ENCODE measurements at places on chromosomes 1 and 21. TPM values are rescaled to one million over a fixed set of nuclear protein-coding genes. Genes with fewer than 3 reads are reported as not detected.

GREM2 gene
- not detected for total RNA-seq

GUCA2B gene
- total RNA-seq: not detected

ATP6V1G3 gene
- total RNA-seq: not detected

GBP3 gene
- total RNA-seq: 8.9 TPM

LCE1B gene
- total RNA-seq: not detected

GSTM5 gene
- total RNA-seq: not detected

CLEC20A gene
- total RNA-seq: not detected

ETNK2 gene
- total RNA-seq: 51.6 TPM

CASZ1 gene
- 21.3 TPM for total RNA-seq

RAB3B gene
- total RNA-seq: 1.3 TPM

TPTE gene
- total RNA-seq: not detected

C1QTNF12 gene
- total RNA-seq: 1.4 TPM

MCL1 gene
- 420 TPM for total RNA-seq

GOLPH3L gene
- total RNA-seq: 15.9 TPM

SERPINC1 gene
- total RNA-seq: not detected

ADAM30 gene
- total RNA-seq: not detected

SPSB1 gene
- 30.8 TPM for total RNA-seq

KIRREL1 gene
- total RNA-seq: 85.4 TPM

CFHR3 gene
- total RNA-seq: not detected

FCRL1 gene
- not detected for total RNA-seq

GCSAML gene
- under 0.01 TPM for total RNA-seq

LRRC71 gene
- total RNA-seq: not detected

CALML6 gene
- total RNA-seq: 0.93 TPM

LAMTOR5 gene
- total RNA-seq: 51.9 TPM

CEP170 gene
- total RNA-seq: 27.0 TPM

SLC35F3 gene
- 1.6 TPM for total RNA-seq

UBXN10 gene
- total RNA-seq: 0.21 TPM

PRKAA2 gene
- 0.68 TPM for total RNA-seq

CFAP141 gene
- not detected for total RNA-seq

TLCD4 gene
- 0.34 TPM for total RNA-seq

TAS1R3 gene
- total RNA-seq: 0.36 TPM

PCAT6 gene
- total RNA-seq: 0.68 TPM

TAS1R1 gene
- not detected for total RNA-seq

Data from nasal cavity respiratory epithelium epithelial cell of viscerocranial mucosa (primary cell).